ENCODE measurements at places on chromosomes 3 and 15. TPM values are rescaled to one million over a fixed set of nuclear protein-coding genes. Genes with fewer than 3 reads are reported as not detected.

Gene ADGRG7
- not detected for total RNA-seq

Gene IQCF5
- total RNA-seq, result not detected

Gene ZNF660
- 3.1 TPM for total RNA-seq

Gene TOP2B
- total RNA-seq, result 63.7 TPM

Gene FAM227B
- total RNA-seq, result 2.5 TPM

Gene CAMK2N2
- not detected for total RNA-seq

Gene POPDC2
- 0.56 TPM for total RNA-seq

Gene OR5H15
- not detected for total RNA-seq

Gene RASGRP1
- total RNA-seq, result 6.2 TPM
